ENCODE measurements at places on chromosomes 2 and 18.

GRCh38 chr18:21513741-21514140 is 86.8 kb downstream of the ESCO1 start:
- no peak for DNase-seq

- DNase-seq: no peak
Measured at GRCh38 chr2:50781646-50782045, 250.3 kb downstream of the NRXN1 start.

GRCh38 chr18:46700066-46700824 is 43.2 kb upstream of the LOXHD1 start:
- DNase-seq: no peak

DNA sequence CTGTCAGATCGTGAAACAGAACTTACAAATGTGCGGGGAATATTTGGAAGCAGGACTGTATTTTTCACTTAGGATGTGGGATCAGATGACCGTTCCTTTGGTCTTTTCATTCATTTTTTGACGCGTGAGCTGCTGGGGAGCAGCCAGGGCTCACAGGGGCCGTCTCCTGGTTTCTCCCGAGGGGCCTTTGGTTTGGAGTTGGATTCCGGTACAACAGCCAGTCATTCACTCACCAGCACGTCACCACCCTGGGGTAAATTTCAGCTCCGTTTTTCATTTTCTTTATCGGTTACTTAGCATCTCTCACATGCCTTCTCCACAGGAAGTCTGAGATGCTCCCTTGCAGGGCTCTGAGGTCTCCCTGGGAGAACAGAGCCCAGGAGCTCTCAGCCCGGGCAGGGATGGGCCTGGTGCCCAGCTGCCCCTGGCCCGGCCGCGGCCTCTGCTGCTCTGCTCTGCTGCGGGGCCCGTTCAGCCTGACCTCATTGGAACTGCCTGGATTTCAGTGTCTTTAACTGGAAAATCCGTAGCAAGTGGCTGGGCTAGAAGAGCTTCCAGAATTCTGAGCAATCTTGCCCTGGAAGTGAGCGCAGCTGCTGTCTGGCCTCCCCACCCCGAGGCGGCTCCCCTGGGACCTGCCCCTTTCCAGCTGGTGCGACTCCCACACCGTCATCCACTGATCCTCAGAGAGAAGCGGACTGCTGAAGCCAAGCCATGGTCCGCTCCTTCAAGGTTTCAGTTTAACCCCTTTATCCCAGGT is 335.6 kb downstream of the EIPR1 start:
- no peak for DNase-seq
